ENCODE measurements at places on chromosomes 16 and 17. TPM values are rescaled to one million over a fixed set of nuclear protein-coding genes. Genes with fewer than 3 reads are reported as not detected.

GRCh38 chr17:60160829-60161501 lies 11.2 kb downstream of the CA4 start:
- no peak overlapping the region for H3K4me3 ChIP-seq
- DNase-seq = no peak
- H3K27ac ChIP-seq = no peak overlapping the region
- H3K36me3 ChIP-seq = no peaks in the 10 kb centered on the region
- peaks cover 8% of the 10 kb centered on the region for H3K4me1 ChIP-seq
- H3K27me3 ChIP-seq = peaks cover 67% of the 10 kb centered on the region

DNA sequence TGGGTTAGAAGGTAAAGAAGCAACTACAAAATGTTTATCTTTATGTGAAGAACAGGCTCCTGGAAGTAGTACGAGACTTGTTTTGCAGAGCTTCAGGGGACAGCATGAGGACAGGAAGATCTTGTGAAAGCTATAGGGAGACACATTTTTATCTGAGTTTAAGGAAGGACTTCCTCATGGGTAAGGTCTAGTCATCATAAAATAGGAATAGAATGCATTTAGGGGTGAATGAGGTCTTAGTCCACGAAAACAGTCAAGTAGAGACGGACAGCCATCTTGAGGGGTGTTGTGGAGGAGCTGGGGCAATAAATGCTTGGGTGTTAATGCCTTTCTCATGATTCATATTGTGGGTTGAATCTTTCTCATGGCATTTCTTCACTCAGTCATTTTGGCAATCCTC lies 24.3 kb downstream of the KCNJ16 start:
- no peak for DNase-seq
- H3K4me1 ChIP-seq = no peaks in the 10 kb centered on the region
- H3K36me3 ChIP-seq = no peaks in the 10 kb centered on the region
- no peaks in the 10 kb centered on the region for H3K27me3 ChIP-seq

DNA sequence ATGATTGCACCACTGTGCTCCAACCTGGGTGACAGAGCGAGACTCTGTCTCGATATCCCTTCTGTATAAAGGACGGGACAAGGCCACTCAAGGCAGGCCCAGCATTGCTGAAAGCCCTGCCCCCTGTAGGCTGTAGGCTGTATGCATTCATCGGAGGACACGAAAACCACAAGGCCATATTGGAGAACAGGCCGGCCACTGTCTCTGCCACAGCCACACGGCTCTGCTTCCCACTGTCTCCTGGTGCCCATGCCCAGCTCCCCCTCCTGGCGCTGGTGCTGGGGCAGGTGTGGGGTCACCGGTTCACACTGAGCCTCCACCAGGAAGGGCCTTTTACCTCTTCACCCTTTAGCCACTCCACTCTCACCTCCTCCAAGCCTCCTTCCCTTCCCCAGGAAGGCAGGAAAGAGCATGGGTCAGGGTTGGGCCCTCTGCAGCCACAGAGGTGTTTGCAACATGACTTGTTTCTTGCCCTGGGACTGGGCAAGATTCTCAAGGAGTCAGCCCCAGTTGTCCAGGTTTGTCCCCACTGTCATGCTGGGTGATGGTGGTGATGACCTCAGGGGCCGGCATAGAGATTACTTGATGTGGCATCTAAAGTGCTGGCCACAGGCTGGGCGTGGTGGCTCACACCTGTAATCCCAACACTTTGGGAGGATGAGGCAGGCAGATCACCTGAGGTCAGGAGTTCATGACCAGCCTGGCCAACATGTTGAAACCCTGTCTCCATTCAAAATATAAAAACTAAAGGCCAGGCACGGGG lies 5.3 kb upstream of the NTN3 start:
- no peaks in the 10 kb centered on the region for H3K36me3 ChIP-seq
- H3K27me3 ChIP-seq = no peaks in the 10 kb centered on the region
- H3K4me3 ChIP-seq = no peak overlapping the region
- H3K4me1 ChIP-seq = peaks cover 20% of the 10 kb centered on the region
- no peak overlapping the region for H3K27ac ChIP-seq

GRCh38 chr17:75704963-75705875 lies 16.0 kb upstream of the ITGB4 start:
- no peak overlapping the region for H3K27ac ChIP-seq
- no peak overlapping the region for H3K4me3 ChIP-seq
- no peak for DNase-seq
- peaks cover 39% of the 10 kb centered on the region for H3K36me3 ChIP-seq

DNA sequence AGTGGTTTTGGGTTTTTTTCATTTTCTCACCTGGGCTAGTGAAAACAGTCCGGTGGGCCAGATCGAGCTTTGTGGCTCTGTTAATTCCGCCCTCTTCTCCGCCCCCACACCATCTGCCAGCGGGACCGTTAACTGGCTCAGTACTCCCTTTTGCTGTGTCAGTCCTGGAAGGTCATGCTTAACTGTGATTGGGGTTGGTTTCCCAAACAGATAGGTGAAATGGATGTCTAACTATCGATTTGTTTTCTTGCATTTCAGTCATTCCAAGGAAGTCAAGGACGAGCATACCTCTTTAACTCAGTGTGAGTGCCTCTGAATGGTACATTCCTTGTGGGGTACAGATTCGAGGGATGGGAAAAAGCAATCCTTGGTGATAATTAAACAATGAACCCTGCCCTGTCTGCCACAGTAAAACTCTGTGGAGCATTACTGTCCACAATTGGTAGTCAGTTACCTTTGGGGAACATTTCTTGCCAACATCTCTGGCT lies 56.7 kb downstream of the YPEL2 start:
- no peak overlapping the region for H3K4me3 ChIP-seq
- no peak overlapping the region for H3K27ac ChIP-seq
- no peaks in the 10 kb centered on the region for H3K27me3 ChIP-seq
- H3K36me3 ChIP-seq = peaks cover 11% of the 10 kb centered on the region
- no peak for DNase-seq

TEKT3 gene
- 2.4 TPM for total RNA-seq

MYH8 gene
- not detected for total RNA-seq

TP53TG3D gene
- total RNA-seq = not detected

MAFG gene
- 25.5 TPM for total RNA-seq

DNA sequence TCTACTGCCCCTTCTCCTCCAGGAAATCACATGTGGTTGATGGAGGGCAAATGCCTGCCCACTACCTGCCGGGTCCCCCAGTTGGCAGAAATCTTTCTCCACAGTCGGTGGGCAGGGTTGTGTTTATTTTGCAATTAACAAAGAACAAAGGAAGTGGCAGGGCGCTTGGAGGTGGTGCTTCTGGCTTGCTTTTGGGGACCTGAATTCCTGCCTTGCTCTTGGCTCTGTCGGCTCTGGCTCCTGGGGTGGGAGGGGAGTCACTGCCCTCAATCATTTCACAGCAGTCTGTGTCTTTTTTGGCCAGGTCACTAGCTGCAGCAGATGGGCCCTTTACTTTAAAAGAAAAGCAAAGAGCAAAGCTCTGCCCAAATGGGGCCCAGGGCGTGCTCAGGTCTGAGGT lies 69.2 kb downstream of the C16orf78 start:
- peaks cover 43% of the 10 kb centered on the region for H3K27me3 ChIP-seq
- no peak overlapping the region for H3K4me3 ChIP-seq
- H3K4me1 ChIP-seq = peaks cover 3% of the 10 kb centered on the region
- no peak for DNase-seq
- H3K27ac ChIP-seq = no peak overlapping the region
- no peaks in the 10 kb centered on the region for H3K36me3 ChIP-seq

RAB26 gene
- 1.1 TPM for total RNA-seq

DNA sequence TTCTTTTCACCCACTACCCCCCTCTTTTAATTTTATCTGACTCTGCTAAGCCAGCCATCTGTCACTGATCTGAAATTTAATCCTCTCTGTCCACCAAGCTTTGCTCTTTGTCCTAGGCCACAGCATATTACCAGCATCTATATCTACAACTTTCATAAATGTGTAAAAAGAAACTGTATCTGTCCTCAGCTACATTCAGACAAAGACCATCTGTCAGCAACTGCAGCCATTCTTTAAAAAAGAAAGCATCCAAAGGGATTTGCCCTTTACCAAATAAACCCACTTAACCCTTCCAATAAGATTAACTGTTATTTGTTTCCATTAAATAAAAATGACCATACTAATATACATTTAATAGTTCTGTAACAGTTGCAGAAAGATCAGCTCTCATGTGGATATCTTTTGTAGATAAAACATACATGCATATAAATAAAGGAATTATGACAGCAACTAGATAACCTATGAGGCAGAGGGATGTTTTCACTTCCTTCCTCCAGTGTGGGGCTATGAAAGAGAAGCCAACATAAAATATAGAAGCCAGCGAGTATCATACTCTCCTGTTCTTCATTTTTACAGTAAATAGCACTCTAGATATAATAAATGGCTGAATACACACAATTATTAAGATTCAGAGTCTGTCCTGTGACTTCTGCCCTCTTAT lies 602.5 kb upstream of the SALL1 start:
- H3K4me1 ChIP-seq = peaks cover 4% of the 10 kb centered on the region
- H3K27ac ChIP-seq = no peak overlapping the region
- H3K4me3 ChIP-seq = no peak overlapping the region

DNA sequence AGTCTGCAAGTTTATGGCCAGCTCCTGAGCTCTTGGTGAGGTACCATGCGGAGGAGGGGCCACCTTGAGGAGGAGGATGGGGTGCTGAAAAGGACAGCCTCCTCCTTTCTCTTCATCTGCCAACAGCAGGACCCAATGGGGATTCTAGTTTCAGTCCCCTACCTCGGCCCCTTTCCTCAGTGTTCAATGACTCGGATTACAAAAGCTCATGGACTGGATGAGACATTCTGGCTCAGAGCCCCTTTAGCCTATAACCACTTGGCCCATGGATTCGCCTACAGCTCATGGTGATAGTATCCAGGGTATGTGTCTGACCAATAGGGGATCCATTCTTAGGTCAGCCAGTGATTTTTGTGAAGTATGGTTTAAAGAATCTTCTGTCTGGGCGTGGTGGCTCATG lies 8.5 kb upstream of the PIK3R6 start:
- no peaks in the 10 kb centered on the region for H3K36me3 ChIP-seq
- no peak for DNase-seq
- H3K27me3 ChIP-seq = peaks cover 25% of the 10 kb centered on the region
- peaks cover 12% of the 10 kb centered on the region for H3K4me1 ChIP-seq
- no peak overlapping the region for H3K27ac ChIP-seq
- no peak overlapping the region for H3K4me3 ChIP-seq

- H3K4me3 ChIP-seq = no peak overlapping the region
- no peak for DNase-seq
- H3K4me1 ChIP-seq = peaks cover 30% of the 10 kb centered on the region
Observed at GRCh38 chr17:79515646-79516571, 94.9 kb downstream of the RBFOX3 start.

DNA sequence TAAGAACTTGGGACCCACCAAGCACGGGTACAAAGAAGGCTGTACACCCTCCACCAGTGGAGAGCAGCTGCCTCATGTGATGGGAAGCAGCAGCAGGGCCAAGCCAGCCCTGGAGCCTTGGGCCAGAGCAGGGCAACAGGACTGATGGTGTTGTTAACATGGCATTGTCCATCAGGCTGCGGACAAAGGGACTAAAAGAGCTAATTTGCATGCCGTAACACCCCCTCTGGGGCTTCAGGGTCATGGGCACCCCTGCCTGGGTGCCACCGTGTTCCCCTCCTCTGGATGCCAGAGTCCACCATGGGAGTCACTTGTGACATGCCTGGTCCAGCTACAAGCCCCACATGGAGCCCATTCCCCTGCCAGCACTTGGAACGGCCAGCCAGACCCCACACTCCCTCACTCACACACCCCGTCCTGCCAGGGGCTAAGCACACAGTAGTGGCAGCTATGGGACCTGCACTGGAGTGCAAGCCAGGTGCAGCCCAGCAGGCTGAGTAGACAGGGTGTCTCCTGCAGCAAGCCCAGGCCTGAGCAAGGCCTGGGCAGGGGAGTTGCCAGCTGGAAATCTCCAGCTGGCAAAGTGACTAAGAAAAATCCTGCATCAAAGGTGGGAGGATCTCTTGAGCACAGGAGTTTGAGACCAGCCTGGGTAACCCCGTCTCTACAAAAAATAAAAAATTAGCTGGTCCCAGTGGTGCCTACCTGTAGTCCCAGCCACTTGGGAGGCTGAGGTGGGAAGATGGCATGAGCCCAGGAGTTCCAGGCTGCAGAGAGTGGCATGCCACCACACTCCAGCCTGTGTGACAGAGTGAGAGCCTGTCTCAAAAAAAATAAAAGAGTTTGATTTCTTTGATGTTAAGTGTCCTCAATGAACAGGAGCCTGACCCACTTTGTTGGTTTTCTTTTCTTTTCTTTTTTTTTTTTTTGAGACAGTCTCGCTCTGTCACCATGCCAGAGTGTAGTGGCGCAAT lies 33.7 kb downstream of the NOL11 start:
- no peaks in the 10 kb centered on the region for H3K27me3 ChIP-seq
- no peak overlapping the region for H3K4me3 ChIP-seq
- no peak overlapping the region for H3K27ac ChIP-seq
- peaks cover 24% of the 10 kb centered on the region for H3K36me3 ChIP-seq
- DNase-seq = peak; percentile 13

- H3K4me1 ChIP-seq = no peaks in the 10 kb centered on the region
- H3K27me3 ChIP-seq = peaks cover 2% of the 10 kb centered on the region
- DNase-seq = no peak
- peaks cover 2% of the 10 kb centered on the region for H3K36me3 ChIP-seq
- no peak overlapping the region for H3K27ac ChIP-seq
Observed at GRCh38 chr16:4746215-4746614, 11.9 kb downstream of the DNAAF8 start.

OR1A1 gene
- not detected for total RNA-seq

DNA sequence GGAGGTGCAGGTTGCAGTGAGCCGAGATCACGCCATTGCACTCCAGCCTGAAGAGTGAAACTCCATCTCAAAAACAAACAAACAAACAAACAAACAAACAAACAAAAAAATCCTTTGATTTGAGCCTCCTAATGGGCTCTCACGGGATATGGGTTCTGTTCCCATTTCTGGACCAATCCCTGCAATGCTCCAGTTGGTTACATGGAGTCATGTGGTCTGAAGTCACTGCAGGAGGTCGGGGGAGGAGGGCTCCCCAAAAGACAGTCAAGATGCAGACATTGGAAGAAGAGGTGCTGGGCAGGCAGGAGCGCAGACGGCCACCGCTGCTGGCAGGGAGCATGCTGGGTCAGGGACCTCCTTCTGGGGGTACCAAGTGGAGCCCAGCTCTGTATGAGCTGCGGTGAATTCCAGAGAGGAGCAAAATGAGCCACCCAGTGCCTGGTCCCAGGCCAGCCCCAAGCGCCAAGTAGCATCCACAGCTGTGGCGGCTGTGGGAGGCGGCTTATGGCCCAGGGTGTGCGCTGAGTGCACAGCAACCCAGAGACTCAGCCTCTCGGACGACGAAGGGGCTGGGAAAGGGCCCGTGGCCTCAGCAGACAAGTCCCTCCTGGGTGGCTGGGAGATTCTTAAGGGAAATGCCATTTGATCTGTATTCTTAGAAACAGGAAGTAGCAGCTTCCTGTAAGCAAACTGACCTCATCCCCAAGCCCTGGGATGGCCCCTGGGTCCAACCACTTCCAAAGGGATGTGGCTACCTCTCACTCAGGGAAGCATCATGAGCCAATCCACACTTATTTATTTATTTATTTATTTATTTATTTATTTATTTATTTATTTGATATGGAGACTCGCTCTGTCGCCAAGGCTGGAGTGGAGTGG lies 19.6 kb upstream of the ATP2A3 start:
- no peaks in the 10 kb centered on the region for H3K36me3 ChIP-seq
- H3K27me3 ChIP-seq = peaks cover 2% of the 10 kb centered on the region

- no peak overlapping the region for H3K4me3 ChIP-seq
- no peak for DNase-seq
- peaks cover 10% of the 10 kb centered on the region for H3K36me3 ChIP-seq
- no peaks in the 10 kb centered on the region for H3K4me1 ChIP-seq
- no peak overlapping the region for H3K27ac ChIP-seq
Observed at GRCh38 chr16:47366228-47366627, 94.6 kb downstream of the ITFG1 start.

- H3K27ac ChIP-seq = no peak overlapping the region
- no peaks in the 10 kb centered on the region for H3K27me3 ChIP-seq
- peaks cover 2% of the 10 kb centered on the region for H3K4me1 ChIP-seq
- H3K36me3 ChIP-seq = peaks cover 5% of the 10 kb centered on the region
Observed at GRCh38 chr17:17613708-17614114, 22.2 kb upstream of the PEMT start.

HAP1 gene
- 0.45 TPM for total RNA-seq

SCNN1G gene
- not detected for total RNA-seq

ENPP7 gene
- total RNA-seq = not detected
